ENCODE measurements at places on chromosomes 12 and 14.

DNA sequence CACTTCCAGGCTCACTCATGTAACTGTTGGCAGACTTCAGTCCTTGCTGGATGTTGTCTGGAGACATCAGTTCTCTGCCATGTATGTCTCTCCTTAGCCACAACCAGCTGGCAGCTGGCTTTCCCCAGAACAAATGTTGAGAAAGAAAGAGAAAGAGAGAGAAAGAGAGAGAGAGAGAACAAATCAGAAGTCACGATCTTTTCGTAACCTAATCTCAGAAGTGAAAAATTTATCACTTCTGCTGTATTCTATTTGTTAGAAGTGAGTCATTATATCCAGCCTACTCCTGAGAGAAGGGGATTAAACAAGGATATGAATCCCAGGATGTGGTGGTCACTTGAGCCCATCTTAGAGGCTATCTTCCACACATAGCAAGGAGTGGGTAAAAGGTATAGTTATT lies 101.2 kb downstream of the BTG1 start:
- no peak for DNase-seq

- no peak for DNase-seq
Measured at GRCh38 chr14:49988080-49988990, 95.5 kb downstream of the ARF6 start.

- DNase-seq: no peak
Measured at GRCh38 chr14:101844219-101844618, 82.7 kb downstream of the PPP2R5C start.

DNA sequence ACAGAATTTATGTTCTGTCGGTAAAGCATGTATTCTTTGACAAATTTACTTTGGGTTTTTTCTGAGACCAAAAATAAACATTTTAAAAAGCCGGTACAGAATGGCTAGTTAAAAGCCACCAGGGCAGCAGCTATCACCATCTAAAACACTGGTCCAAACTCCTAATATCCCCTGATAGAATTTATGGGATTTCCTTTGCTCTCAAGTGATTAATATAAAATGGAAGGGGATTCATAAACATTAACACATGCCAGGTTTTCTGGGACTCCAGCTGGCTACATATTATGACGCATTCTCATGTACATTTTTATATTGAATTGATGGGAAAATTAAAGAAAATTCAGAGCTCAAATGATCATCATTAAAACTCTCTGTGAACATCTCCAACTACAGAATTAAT lies 640.8 kb downstream of the C12orf50 start:
- no peak for DNase-seq

- DNase-seq: no peak
Measured at GRCh38 chr12:84741692-84742091, 170.9 kb downstream of the SLC6A15 start.

- DNase-seq: no peak
Measured at GRCh38 chr12:67991158-67991557, 1.9 kb downstream of the IFNG-AS1 start.

DNA sequence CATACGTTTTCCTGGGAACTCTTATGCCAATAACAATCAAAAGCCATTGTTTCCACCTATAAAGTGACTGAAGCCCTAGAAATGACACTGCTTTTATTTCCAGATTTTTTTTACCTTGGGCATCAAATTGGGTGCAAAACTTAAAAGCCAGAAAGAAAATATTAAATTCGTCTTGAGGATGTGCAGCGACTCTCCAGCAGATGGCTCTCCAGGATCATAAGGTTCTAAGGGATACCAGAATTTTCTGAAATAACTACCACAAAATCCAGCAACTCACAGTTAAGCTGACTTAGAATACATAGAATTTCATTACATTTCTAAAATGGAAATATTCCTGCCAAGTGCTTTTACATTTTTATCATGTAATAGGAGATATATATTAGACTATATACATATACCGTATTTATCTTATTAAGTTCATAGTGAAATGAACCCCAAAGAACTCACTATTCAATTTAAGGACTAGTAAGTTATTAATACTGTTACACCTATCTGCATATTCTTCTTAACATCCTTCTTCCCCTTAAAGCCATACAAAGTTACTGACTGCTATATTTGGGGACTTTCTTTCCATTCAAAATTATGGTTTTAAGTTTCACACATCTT lies 44.0 kb downstream of the ARMH4 start:
- DNase-seq: peak; percentile 41

GRCh38 chr12:27552886-27553560 lies 29.0 kb downstream of the PPFIBP1 start:
- no peak for DNase-seq

GRCh38 chr14:63212776-63213500 lies 8.7 kb downstream of the RHOJ start:
- no peak for DNase-seq

DNA sequence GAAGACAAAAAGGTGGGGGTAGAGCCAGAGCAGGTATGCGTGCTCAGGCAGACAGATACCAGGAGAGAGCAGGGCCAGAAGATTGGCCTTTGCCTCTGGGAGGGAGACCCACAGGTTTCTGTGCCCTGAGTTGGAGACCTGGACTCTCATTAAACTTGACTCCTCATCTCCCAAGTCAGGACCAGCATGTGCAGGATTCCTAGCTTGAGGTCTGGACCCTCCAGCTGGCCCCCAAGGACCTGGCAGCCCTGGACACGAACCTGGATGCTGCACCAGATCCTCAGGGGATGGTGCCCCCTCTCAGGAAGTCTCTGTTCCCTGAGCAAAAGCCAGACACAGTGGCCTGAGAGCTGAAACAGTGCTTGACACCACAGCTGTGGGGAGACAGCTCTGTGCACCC lies 10.5 kb upstream of the KRT73 start:
- DNase-seq: no peak

- DNase-seq: no peak
Measured at GRCh38 chr14:54310151-54310850, 86.5 kb upstream of the CDKN3 start.

- DNase-seq: no peak
Measured at GRCh38 chr14:23118506-23119362, at the start of gene CEBPE. CEBPE (minus strand) TSS chr14:23119255; CDS start chr14:23119091, 164 bp downstream.

DNA sequence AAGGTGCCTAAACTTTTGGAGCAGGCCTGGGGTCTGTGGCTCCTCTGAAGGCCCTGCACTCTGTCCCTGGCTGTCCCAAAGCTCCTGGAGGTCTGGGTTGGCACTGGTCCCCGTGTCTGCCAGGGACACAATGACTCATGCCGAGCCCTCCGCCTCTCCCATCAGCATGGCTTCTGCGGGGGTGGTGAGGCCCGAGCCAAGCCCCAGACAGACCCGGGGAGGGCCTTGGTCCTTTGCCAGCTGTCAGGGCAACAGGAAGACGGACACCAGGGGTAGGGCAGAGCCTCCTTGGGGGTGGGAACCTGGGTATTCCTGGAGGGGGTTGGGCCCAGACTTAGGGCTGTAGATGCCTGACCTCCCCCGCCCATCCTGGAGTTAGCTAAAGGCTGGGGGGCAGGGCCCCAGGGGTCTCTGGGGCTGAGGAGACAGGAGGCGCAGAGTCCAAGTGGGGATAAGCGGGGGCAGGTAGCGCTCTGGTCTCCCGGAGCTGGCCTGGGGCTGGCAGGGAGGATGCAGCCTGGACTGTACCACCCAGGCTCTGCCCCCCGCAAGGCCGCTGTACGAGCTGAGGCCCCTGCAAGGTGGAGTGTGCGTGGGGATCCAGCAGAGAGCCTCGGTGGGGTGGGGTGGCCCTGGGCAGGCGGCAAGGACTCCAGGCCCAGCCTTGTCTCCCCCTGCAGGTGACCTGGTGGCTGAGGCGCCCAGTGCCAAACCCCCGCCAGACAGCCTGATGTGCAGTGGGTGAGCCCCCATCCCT lies 16.4 kb upstream of the PUS1 start:
- DNase-seq: no peak

DNA sequence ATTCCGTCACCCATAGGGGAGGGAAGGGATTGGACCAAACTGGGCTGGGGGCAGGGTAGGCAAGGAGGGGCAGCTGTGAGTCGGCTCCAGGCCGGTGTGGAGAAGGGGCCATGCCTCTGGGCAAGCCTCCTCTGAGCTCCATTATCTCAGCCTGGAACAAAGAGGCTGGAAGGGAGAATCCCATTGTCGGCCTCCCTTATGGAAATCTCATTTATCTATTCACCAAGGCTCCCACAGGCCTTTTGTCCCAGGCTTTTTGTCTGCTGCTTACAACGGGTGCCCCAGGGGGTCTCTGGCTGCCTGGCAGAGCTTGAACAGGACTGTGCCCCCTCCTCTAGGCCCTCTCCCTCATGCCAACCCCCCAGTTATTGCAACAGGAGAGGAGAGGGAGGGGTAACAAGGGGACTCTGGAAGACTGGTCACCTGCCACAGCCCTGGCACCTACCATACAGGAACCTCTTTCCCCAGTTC lies 19.5 kb downstream of the FIGNL2 start:
- no peak for DNase-seq

DNA sequence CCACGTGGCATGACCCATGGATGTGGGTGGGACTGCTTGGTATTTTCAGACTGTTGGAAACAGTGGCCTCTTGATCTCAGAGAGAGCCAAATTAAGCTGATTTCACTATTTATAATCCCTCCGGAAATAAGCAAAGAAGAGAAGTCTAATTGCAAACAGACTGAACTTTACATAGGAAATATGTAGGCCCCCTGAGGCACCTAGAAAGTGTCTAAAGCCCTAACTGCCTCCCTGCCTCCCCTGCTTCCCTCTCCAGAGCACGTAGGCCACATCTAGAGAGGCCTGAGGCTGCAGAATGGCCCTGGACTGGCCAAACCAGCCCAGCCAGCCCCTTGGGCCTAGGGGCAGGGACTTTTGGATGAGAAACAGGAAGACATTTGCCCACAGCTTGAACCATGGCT lies 123.8 kb downstream of the ZFP36L1 start:
- DNase-seq: no peak

DNA sequence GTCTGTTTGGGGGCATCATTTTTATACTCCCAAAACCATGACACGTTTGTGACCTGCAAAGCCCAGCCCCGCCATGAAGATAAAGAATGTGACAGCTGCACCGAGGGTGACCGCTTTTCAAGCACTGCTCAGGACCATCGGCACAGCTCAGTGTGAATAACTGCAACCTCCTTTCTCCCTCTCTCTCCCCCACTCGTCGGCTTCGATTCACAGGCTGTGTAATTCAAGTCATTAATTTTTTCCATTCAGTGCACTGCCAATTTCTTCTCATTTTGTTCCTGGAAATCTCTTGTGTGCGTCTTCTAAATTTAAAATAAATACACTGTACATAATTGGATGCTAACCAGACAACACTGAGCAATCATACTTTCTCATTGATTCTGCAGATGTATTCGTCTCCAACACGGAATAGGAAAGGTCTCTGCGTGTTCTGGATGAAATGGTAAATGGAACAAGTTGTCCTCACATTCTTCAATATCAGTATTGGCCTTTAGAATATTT lies 260.8 kb downstream of the TTC8 start:
- DNase-seq: no peak

DNA sequence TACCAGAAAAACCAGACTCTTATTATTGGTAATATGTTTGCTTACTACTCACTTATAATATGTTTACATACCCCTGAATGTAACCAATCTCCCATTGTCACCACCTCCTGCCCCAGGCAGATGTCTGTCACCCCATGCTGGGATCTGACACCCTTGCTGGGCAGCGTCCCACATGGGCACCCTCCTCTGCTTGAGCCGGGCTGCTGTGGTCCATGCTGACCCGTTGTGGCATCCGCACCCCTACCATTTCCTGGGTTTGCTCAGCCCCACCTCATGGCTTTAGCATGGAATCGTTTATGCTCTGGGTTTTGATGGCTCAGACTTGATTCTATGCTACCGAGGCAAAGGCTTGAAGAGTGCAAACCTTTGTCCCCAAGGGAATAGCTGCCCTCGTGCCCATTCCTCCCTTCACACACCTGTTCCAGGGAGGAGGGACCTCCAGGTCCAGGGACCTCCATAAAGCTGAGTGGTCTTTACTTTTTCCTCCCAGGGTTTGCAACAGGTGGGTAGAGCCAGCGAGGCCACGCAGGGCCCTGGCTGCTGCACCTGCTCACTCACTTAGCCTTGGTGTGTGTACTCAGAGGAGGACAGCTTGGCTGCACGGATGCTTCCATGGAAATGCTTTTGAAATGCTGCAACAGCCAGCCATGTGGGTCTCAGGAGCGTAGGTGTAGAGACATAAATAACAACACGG lies 68.7 kb downstream of the PRMT8 start:
- DNase-seq: no peak

DNA sequence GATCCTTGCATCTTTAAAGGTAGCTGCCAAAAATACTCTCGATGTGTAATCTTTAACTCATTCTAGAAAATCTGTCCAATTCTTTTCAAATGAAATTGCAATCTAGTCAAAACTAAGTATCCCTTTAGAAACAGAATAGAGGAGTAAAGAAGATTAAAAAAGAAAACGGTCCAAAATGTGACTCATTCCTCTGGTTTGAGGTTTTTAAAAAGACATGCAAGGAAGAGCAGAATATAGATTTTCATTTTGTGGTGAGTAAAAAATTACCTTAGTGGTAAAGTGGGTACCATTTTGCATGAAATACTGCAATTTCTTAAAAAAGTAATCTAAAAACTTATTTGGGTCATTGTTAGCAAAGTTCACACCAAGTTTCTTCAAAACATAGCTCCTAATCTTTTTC lies 108.4 kb downstream of the BRMS1L start:
- DNase-seq: no peak

GRCh38 chr12:76957301-76957700 lies 78.5 kb upstream of the CSRP2 start:
- DNase-seq: no peak

Measured in renal cortex interstitium (tissue), 15 donors.